ENCODE measurements at places on chromosomes 1 and 21. TPM values are rescaled to one million over a fixed set of nuclear protein-coding genes. Genes with fewer than 3 reads are reported as not detected.

Gene ZNF670
- 9.7 TPM for total RNA-seq

Gene NOS1AP
- total RNA-seq, result 19.8 TPM

Gene DNALI1
- total RNA-seq, result 13.0 TPM

Gene CFHR5
- not detected for total RNA-seq

Gene KRTAP7-1
- total RNA-seq, result not detected

Gene RGS18
- total RNA-seq, result not detected

GRCh38 chr1:206062464-206062863 is 9.5 kb downstream of the RHEX start:
- no peak for DNase-seq
- H3K4me1 ChIP-seq, result peaks cover 4% of the 10 kb centered on the region
- peaks cover 1% of the 10 kb centered on the region for H3K27me3 ChIP-seq
- H3K36me3 ChIP-seq, result peaks cover 5% of the 10 kb centered on the region

GRCh38 chr21:32463889-32464300 is 51.4 kb downstream of the EVA1C start:
- no peak overlapping the region for H3K27ac ChIP-seq
- H3K27me3 ChIP-seq, result peaks cover 7% of the 10 kb centered on the region
- no peak overlapping the region for H3K4me3 ChIP-seq
- H3K4me1 ChIP-seq, result peaks cover 2% of the 10 kb centered on the region
- no peak for DNase-seq

- no peaks in the 10 kb centered on the region for H3K27me3 ChIP-seq
- peaks cover 14% of the 10 kb centered on the region for H3K4me1 ChIP-seq
- no peaks in the 10 kb centered on the region for H3K36me3 ChIP-seq
- no peak overlapping the region for H3K4me3 ChIP-seq
Observed at GRCh38 chr1:234836776-234837357, 226.9 kb upstream of the IRF2BP2 start.

DNA sequence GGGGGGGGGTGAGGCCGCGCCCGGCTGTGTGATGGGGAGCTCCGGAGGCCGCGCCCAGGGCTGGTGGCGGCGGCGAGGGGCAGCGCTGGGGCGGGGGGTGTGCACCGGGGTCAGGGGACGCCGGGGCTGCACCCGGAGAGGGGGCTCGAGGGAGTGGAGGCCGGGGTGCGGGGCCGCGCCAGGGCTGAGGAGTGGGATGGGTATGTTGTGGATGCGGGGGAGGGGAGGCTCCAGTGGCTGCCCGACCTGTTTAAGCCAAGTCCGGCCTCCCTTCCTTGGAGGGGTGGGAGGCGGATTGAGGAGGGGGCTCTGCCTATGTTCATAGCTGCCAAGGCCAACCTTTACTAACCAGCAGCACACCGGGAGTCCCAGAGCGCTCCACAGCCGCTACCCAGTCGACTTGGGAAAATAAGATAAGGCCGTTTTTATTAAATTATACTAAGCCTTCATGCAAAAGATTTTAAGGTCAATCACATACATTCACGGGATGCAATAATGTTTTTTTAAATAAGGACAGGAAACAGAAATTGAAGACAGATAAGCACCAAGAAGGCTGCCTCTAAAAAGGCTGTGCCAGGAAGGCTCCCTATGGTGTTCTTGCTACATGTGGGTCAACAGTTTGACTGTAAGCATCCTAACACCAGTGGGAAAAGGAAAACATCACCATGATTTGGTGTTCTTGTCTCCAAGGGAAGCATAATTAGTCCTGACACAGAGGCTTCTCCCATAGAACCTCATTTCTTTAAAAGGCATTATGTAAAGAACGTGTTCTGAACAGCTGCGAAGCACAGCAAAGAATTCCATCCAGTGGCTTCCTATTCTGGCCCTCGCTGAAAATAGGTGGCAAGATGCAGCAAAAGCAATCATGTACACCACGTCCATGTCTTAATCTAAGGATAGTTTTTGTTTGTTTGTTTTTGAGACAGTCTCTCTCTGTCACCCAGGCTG is 626 bp upstream of the HLCS start:
- DNase-seq, result peak; percentile 65
- H3K4me3 ChIP-seq, result peak overlapping the region; percentile 85
- H3K27me3 ChIP-seq, result peaks cover 6% of the 10 kb centered on the region
- H3K27ac ChIP-seq, result peak overlapping the region; percentile 67
- H3K36me3 ChIP-seq, result peaks cover 7% of the 10 kb centered on the region

GRCh38 chr1:1926886-1927660 is 8.0 kb upstream of the TMEM52 start:
- H3K4me3 ChIP-seq, result no peak overlapping the region
- no peaks in the 10 kb centered on the region for H3K4me1 ChIP-seq
- no peak for DNase-seq
- no peaks in the 10 kb centered on the region for H3K36me3 ChIP-seq

- peaks cover 2% of the 10 kb centered on the region for H3K27me3 ChIP-seq
- peaks cover 10% of the 10 kb centered on the region for H3K4me1 ChIP-seq
- peaks cover 10% of the 10 kb centered on the region for H3K36me3 ChIP-seq
- no peak overlapping the region for H3K4me3 ChIP-seq
Observed at GRCh38 chr1:186927884-186928283, 99.1 kb downstream of the PLA2G4A start.

- H3K4me1 ChIP-seq, result no peaks in the 10 kb centered on the region
- H3K36me3 ChIP-seq, result no peaks in the 10 kb centered on the region
- H3K27ac ChIP-seq, result no peak overlapping the region
- H3K27me3 ChIP-seq, result peaks cover 2% of the 10 kb centered on the region
- no peak for DNase-seq
Observed at GRCh38 chr1:166905136-166905535, 29.1 kb upstream of the TADA1 start.

DNA sequence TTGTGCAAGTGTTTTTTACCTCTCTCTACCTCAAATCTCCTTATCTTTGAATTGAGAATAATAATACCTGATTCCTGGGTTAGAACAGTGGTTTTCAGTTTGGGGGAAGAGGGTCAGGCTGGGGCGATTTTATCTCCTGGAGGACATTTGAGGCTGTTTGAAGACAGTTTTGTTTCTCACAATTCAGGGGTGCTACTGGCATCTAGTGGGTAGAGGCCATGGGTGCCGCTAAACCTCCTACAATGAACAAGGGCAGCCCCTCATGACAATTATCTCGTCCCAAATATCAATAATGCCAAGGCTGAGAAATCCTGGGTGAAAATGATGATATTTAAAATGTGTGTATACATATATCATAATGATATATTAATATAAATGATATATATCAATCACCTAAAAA is 139.1 kb upstream of the USH2A start:
- DNase-seq, result no peak
- H3K4me1 ChIP-seq, result no peaks in the 10 kb centered on the region
- H3K36me3 ChIP-seq, result no peaks in the 10 kb centered on the region
- no peak overlapping the region for H3K4me3 ChIP-seq
- H3K27ac ChIP-seq, result no peak overlapping the region
- H3K27me3 ChIP-seq, result peaks cover 2% of the 10 kb centered on the region

DNA sequence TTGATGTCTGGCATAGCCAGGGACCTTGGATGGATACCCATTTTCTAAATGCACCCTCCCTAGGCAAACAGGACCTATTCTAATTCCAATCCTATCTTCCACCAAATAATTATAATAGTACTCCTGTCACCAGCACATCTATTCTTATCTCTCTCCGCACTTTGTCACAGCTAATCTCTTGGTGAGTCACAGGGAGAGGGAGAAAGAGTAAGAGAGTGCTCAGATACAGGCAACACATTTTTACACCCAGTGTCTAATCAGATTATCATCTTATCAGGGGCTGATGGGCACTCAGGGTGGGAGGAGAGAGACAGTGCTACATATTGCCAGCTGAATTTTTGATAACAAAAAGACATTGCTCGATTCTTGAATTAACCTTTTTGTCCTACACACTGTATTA is 275.0 kb upstream of the BEND5 start:
- no peak for DNase-seq
- H3K4me1 ChIP-seq, result no peaks in the 10 kb centered on the region
- H3K4me3 ChIP-seq, result no peak overlapping the region
- H3K36me3 ChIP-seq, result no peaks in the 10 kb centered on the region
- H3K27ac ChIP-seq, result no peak overlapping the region

- H3K4me1 ChIP-seq, result no peaks in the 10 kb centered on the region
- no peak overlapping the region for H3K27ac ChIP-seq
Observed at GRCh38 chr1:248406721-248407692, 4.2 kb downstream of the OR2T1 start.

DNA sequence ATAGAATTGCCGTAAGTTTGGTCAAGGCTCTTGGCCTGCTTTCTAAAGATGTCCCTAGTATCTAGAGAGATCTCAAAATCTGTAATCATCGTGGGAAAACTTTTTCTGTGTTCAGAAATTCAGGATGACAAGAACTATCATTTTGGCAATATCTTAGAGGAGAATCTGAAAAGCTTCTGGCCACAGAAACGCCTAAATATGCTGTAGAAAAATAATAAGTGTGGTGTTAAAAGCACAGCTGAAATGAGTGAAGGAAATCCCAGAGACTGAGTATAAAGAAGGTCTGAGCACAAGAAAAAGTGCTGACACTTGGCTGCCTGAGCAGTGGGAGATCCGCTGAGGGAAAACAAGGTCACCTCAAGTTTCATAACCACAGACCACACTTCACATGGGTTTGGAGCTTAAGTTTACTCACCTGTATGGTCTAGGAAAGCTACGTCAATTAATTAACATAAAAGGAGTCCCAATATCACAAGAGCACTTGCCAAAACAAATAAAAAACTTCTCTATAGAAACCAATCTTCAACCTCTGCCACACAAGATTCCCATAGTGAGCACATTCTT is 235.2 kb upstream of the IRF2BP2 start:
- no peaks in the 10 kb centered on the region for H3K36me3 ChIP-seq
- peak overlapping the region; percentile 94 for H3K27ac ChIP-seq
- peaks cover 9% of the 10 kb centered on the region for H3K27me3 ChIP-seq
- H3K4me1 ChIP-seq, result peaks cover 83% of the 10 kb centered on the region
- H3K4me3 ChIP-seq, result no peak overlapping the region

GRCh38 chr1:180136968-180137356 is 17.7 kb upstream of the QSOX1 start:
- peaks cover 2% of the 10 kb centered on the region for H3K27me3 ChIP-seq
- no peak overlapping the region for H3K27ac ChIP-seq
- H3K36me3 ChIP-seq, result no peaks in the 10 kb centered on the region
- no peak overlapping the region for H3K4me3 ChIP-seq
- no peak for DNase-seq

GRCh38 chr1:5394111-5394510 is 598.1 kb downstream of the NPHP4 start:
- no peak overlapping the region for H3K27ac ChIP-seq
- no peaks in the 10 kb centered on the region for H3K36me3 ChIP-seq
- H3K4me3 ChIP-seq, result no peak overlapping the region
- H3K4me1 ChIP-seq, result no peaks in the 10 kb centered on the region
- peaks cover 10% of the 10 kb centered on the region for H3K27me3 ChIP-seq
- no peak for DNase-seq

DNA sequence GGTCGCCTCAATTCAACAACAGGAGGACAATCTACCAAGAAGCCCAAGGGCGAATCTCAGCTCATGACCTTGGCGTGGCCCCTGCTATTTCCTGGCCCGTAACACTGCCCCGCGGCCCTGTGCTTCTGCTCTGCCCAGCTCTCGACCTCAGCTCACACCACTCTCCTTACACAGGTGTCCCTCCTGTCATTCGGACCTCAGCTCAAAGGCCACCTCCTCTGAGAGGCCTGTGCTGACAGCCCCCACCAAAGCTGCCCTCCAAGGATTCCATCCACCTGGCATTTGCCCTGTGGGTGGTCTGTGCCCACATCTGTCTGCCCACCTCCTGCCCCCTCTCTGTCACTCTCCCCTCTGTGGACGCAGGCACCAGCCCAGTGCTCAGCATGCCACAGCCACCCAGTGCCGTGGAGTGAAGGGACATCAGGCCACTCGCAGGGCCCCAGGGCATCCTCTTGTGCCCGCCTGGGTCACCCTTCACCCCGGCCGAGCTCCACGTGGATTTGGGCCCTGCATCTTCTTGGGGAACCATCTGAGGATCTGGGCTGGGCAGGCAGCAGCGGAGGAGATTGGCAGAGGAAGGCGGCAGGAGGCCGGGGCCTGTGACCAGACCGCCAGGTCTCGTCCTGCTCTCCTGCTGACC is 70.3 kb downstream of the DHRS3 start:
- peaks cover 8% of the 10 kb centered on the region for H3K27me3 ChIP-seq
- H3K36me3 ChIP-seq, result peaks cover 5% of the 10 kb centered on the region
- H3K4me3 ChIP-seq, result no peak overlapping the region
- no peak for DNase-seq
- peaks cover 12% of the 10 kb centered on the region for H3K4me1 ChIP-seq

DNA sequence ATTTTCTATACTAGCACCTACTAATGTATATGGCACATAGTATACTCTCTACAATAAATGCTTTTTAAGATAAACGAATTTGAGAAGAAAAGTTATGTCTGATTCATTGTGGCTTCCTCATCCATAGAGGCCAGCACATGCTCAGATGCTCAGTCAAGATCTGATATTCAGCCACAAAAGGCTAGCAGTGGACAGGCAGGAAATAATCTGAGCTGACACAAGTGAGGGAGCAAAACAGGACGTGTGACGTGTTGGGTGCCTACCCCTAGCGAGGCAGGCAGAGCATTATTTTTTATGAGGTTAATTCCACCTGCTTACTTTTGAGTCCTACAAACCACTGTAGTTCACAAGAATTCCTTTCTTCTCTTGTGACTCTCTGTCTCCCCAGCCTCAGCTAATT is 550.9 kb downstream of the SMYD3 start:
- H3K4me3 ChIP-seq, result no peak overlapping the region
- H3K27me3 ChIP-seq, result no peaks in the 10 kb centered on the region
- DNase-seq, result no peak
- peaks cover 7% of the 10 kb centered on the region for H3K4me1 ChIP-seq

- no peak overlapping the region for H3K4me3 ChIP-seq
- H3K27me3 ChIP-seq, result peaks cover 2% of the 10 kb centered on the region
- H3K36me3 ChIP-seq, result peaks cover 9% of the 10 kb centered on the region
- DNase-seq, result no peak
Observed at GRCh38 chr1:183834568-183834967, 29.6 kb downstream of the RGL1 start.

DNA sequence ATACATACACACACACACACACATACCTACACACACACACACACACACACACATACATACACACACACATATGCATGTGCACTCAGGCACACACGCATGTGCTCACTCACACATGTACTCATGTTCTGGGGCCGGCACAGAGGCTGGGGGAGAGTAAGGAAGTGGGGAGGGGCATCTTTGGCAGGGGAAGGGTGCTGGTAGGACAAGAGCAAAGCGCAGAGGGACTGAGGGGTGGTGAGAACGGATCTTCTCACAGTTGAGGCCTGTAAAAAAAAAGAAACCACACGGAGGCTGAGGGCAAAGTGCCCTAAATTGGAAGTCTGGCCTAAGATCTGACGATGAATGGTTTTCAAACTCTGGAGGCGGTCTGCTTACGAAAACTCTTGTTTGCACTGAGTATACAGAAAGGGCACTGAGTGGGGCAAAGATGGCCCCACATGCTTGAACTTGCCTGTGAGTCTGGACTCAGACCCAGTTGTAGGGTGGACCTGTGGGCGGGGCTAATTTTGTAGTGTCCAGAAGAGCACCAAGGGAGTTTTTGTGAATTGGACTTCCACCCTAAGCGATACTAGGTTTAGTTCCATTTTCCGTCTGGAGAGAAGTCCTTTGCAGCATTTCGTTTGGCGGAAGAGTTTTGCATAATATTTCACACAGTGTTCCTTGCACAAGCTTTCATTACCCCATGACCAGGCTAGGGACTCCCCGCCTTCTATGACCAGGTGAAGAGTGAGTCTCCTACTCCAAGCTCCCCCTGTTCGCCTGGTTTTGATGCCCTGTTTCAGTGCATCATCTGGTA is 79.3 kb upstream of the LYST start:
- H3K36me3 ChIP-seq, result no peaks in the 10 kb centered on the region
- H3K4me3 ChIP-seq, result no peak overlapping the region
- no peak for DNase-seq
- peaks cover 3% of the 10 kb centered on the region for H3K27me3 ChIP-seq
